ENCODE measurements at places on chromosomes 1 and 21. TPM values are rescaled to one million over a fixed set of nuclear protein-coding genes. Genes with fewer than 3 reads are reported as not detected.

BGLAP gene
- total RNA-seq = 1.9 TPM

VWA5B1 gene
- 10.4 TPM for total RNA-seq

REN gene
- total RNA-seq = not detected

B3GALT2 gene
- 42.8 TPM for total RNA-seq

CLDN17 gene
- not detected for total RNA-seq

CNN3 gene
- 373 TPM for total RNA-seq

PPOX gene
- total RNA-seq = 47.9 TPM

TCEA3 gene
- total RNA-seq = 32.6 TPM

SDCCAG8 gene
- 73.0 TPM for total RNA-seq

MAP3K6 gene
- total RNA-seq = 21.7 TPM

LMX1A gene
- total RNA-seq = 0.40 TPM

PTGER3 gene
- total RNA-seq = 54.3 TPM

Measured in spinal cord (tissue), 10 donors.